Inflammatory macrophage treated with lipopolysaccharide for 1 hour (primary cell): ENCODE measurements at places on chromosomes 6 and 20.

DNA sequence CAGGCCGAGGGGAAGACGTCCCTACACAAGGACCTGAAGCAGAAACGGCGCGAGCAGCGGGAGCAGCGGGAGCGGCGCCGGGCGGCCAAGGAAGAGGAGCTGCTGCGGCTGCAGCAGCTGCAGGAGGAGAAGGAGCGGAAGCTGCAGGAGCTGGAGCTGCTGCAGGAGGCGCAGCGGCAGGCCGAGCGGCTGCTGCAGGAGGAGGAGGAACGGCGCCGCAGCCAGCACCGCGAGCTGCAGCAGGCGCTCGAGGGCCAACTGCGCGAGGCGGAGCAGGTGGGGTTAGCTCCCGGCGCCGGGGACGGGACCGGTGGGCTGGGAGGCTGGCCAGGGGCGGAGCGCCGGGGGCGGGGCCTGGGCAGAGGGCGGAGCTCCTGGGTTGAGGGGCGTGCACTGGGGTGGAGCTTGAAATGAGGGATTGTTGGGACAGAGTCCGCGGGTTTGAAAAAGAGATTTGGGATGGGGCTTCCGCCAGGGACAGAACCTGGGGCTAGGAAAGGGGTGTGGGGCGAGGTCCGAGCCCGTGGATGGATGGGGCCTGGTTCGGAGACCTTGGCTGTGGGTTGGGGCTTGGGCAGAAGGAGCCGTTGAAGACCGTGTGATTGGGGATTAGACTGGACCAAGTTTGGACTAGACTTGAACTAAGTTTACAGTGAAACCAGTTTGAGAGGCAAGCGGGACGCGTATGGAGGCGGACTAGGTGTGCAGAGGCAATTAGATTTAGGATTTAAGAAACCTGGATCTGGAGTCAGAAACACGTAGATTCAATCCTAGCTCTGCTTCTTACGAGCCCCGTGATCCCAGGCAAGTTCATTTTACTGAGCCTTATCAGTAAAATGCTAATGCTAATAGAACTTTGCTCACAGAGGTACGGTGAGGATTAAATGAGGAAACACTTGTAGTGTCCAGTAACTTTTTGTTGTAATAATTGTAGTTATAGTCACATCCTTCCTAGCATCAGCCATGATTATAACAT lies 20.9 kb downstream of the DEF6 start:
- no peak for DNase-seq

GRCh38 chr6:82017288-82017687 lies 230.3 kb downstream of the IBTK start:
- DNase-seq, result no peak

GRCh38 chr6:7254980-7255835 lies 57.8 kb downstream of the SSR1 start:
- DNase-seq, result peak; percentile 80

GRCh38 chr6:25627001-25627400 lies 25.0 kb upstream of the SCGN start:
- DNase-seq, result no peak

DNA sequence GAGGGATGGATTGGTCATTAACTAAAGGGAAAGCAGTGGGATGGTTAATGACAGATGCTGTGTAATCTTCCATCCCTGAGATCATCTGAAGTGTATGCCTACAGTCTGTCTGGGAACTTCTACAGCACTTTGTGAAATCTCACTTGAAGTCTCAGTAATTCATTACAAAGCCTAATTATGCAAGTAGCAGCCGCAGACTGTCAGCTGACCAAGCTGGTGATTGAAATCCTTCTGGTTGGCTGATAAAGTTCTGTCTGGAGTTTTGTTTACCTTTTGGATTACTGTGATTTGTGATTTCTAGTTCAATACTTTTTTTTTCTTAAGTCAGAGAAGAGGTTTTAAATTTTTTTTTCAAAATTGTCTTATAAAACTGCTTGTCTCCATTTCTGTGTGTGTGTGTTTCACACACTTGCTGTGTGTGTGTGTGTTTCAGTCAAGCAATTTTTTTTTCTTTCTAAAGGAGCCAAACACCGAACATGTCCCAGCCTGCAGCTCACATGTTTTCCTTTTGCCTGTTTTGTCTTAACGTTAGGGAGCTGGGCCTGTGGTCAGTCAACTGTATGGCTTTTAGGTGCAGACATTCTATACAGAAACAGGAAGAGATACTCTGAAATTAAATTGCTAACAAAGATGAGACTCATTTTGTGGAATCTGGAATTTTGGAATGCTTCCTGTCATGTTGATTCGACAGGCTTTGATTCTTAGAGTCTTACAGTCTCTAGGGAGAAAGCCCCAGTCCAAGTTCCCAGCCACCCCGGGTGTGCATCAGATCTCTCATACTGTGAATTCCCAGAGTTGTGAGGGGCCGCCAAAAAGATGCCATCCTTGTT lies 28.5 kb upstream of the ADGRF4 start:
- no peak for DNase-seq

DNA sequence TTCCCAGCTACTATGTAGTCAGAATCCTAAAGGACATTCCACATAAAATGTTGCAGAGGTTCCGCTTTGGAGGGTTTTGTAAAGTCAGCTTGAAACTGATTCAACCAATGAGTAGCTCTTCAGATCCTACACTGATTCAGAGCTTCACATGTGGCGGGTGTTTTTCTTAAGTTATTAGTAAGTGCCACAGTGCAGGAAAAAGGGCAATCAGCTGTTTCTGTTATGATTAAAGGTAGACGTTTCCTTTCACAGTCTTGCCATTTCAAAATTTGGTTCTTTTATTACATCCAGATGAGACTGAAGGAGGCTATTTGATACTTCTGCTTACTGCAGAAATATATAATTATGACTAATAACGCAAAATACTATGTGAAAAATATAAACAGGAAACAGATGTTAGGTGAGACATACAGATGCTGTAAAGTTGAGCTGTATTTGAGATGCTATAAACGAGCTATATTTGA lies 443.9 kb downstream of the CDKAL1 start:
- no peak for DNase-seq

- DNase-seq, result no peak
Measured at GRCh38 chr6:93235775-93236174, 183.6 kb downstream of the EPHA7 start.

GRCh38 chr6:139325125-139325524 lies 33.3 kb upstream of the TXLNB start:
- DNase-seq, result peak; percentile 66

- DNase-seq, result no peak
Measured at GRCh38 chr6:52576054-52576391, 837 bp downstream of the TRAM2 start.

GRCh38 chr6:83852528-83853177 lies 507 bp upstream of the RIPPLY2 start:
- DNase-seq, result no peak

DNA sequence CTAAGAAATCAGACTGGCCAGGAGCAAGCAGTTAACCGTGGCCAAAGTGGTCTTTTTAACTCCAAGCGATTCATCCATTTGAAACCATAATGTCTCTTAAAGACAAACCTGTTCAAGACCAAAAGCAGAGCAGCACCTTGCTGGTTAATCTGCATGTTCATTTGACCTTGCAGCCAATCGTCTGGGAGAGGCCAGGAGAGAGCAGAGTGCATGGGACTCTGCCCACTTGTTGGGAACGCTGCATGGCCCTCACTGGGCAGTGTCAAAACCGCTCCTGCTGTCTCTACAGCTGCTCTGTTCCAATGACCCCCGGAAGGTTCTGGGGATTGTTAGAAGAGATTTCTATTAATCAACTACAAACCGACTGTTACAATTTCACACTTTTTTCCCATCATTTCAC lies 79.6 kb downstream of the OLIG3 start:
- no peak for DNase-seq

- DNase-seq, result no peak
Measured at GRCh38 chr20:18657575-18657974, 69.7 kb downstream of the DTD1 start.

GRCh38 chr6:106509420-106510089 lies 119.7 kb downstream of the RTN4IP1 start:
- DNase-seq, result no peak

GRCh38 chr6:23537828-23538227 lies 588.2 kb upstream of the NRSN1 start:
- DNase-seq, result no peak

- peak; percentile 11 for DNase-seq
Measured at GRCh38 chr6:90087106-90087833, 193.0 kb downstream of the GJA10 start.

DNA sequence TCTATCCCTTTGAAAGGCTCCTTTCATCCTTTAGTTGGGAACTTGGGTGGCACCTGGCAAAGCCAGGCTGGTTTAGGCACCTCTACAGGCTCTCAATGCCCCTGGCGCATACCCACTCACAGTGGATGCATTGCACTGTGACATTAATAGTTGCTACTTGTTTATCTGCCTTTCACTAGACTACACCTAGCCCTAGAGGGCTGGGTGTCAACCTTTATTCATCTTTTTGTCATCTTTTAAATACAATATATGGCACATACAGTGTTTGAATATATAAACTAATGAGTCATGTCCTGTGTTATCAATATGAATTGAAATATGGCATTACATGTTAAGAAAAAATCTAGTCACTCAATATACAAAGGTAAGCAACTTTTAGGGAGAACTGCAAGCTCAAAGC lies 120.0 kb upstream of the BCLAF1 start:
- DNase-seq, result no peak

- peak; percentile 39 for DNase-seq
Measured at GRCh38 chr6:15351631-15352030, 105.8 kb downstream of the JARID2 start.

DNA sequence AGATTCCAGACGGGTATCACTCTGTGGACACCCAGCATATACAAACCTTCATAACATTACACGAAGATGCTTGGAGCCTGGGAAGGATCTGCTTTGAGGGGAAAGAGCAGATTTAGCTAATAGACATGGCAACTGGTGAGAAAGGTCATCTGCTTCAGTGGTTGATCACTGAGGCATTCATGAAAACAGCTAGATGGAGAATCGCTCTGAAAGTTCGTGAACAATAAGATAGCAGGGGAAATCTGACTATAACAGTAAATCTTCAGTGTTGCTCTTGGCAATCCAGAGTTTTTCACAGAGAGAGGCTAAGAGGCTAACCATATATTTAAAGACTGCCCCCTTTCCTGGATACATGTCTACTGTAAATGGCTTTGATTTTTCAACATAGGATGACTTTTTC lies 245.3 kb downstream of the FARS2 start:
- DNase-seq, result no peak

DNA sequence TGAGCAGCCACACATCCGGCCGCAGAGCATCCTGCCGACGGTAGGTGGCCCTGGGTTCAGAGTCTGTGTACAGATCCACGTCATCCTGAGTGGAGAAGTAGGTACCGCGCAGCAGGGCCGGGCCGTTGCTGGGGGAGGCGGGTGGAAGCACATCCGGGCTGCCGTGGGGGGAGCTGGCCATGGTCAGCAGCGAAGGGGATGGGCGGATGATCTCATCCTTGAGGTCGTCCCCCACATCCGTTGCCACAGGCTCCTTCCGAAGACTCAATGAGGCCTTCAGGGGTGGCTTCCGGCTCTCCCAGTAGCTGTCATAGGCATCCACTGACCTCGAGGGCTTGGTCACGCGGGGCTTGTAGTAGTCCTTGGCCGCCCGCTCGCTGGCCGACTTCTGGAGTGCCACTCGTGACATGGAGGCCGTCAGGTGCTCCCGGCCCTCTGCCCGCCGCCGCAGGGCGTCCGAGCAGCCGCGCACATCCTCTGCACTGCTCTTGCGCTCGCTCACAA lies 9.2 kb downstream of the SPATA2 start:
- DNase-seq, result no peak

DNA sequence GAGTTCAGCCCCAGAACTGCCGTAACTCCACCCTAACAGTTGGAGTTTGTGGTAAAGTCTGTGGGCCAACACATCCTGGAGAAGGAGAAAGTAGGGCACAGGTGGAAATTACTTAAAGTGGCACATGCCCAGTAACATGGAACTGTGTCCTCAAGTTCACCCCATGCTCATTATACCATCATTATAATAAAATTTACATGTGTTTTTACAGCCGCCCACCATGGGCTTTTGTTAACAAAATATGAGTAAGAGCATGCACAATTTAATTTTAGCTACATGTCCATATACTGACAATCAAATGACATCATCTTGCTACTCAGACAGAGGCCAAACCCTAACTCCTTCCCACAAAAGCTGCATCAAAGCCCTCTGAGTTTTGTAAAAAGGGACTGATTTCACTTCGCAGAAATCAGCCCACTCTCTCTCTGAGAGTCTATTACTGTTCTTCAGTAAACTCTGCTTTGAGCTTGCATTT lies 17.3 kb upstream of the ELOVL4 start:
- no peak for DNase-seq

DNA sequence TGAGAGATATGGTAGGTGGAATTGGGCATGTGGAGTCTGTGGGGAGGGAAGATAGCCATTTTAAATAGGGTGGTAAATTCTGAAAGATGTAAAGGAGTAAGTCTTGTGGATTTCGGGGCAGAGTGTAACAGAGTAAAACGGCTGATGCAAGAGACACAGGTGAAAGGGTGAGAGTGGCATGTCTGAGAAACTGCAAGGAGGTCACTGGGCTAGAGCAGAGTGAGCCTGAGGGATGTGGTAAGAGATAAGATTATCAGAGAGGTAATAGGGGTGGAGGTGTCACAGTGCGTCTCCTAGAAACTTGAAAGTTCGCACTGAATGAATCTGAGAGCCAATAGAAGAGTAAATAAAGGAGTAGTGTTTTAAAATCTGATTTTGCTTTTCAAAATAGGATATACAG lies 308.1 kb downstream of the EPM2A start:
- no peak for DNase-seq

DNA sequence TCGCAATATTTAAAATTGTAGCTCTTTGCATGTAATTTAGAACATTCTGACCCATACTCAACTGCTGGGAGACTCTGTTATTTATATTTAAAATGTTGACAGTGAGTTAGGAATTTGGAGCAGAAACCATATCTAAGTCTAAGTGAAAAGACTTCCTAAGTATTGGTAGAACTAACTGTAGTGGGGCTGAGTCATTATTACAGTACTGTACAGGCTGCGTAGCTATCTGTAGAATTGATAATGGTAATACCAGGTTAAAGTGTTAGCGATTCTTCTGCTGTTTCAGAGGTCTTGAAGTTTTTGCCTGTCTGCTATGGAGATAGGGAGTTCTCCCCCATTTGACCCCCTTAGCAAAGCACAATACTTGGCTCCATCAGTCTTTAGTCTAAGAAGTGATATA lies 3.6 kb downstream of the TOP1 start:
- no peak for DNase-seq

GRCh38 chr6:124561635-124562130 lies 400.6 kb upstream of the RNF217 start:
- DNase-seq, result no peak

GRCh38 chr6:158474961-158475343 lies 84.9 kb upstream of the TMEM181 start:
- no peak for DNase-seq
